ENCODE measurements at places on chromosomes 7 and 10. TPM values are rescaled to one million over a fixed set of nuclear protein-coding genes. Genes with fewer than 3 reads are reported as not detected.

DNA sequence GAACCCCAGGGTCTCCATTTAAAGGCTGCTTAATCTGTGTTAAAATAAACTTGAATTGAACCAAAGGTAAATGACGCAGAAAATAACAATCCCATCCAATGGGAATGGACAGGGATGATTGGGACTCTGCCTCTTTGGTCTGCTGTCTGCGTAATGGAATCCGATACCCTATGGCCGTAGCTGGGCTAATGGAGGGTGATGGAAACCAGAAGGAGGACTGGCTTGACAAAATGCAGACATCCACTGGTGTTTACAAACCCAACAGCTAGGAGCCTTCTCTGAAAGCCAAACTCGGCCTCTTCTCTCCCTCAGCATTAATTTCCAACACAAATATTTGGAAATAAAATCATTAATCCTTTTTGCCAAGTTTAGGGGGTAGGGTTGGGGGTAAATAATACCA lies 162.2 kb upstream of the CHST15 start:
- DNase-seq = no peak

GRCh38 chr7:123797673-123798531 lies 47.1 kb upstream of the HYAL4 start:
- no peak for DNase-seq

The AS3MT gene
- 8.3 TPM for total RNA-seq

The OR2A7 gene
- 0.22 TPM for total RNA-seq

- no peak for DNase-seq
Observed at GRCh38 chr7:155882596-155882995, 70.3 kb upstream of the SHH start.

GRCh38 chr10:133261726-133262325 lies 14.8 kb downstream of the ADAM8 start:
- peak; percentile 86 for DNase-seq

- peak; percentile 40 for DNase-seq
Observed at GRCh38 chr7:114086537-114086913, 167.7 kb upstream of the PPP1R3A start.

The IFIT1B gene
- not detected for total RNA-seq

DNA sequence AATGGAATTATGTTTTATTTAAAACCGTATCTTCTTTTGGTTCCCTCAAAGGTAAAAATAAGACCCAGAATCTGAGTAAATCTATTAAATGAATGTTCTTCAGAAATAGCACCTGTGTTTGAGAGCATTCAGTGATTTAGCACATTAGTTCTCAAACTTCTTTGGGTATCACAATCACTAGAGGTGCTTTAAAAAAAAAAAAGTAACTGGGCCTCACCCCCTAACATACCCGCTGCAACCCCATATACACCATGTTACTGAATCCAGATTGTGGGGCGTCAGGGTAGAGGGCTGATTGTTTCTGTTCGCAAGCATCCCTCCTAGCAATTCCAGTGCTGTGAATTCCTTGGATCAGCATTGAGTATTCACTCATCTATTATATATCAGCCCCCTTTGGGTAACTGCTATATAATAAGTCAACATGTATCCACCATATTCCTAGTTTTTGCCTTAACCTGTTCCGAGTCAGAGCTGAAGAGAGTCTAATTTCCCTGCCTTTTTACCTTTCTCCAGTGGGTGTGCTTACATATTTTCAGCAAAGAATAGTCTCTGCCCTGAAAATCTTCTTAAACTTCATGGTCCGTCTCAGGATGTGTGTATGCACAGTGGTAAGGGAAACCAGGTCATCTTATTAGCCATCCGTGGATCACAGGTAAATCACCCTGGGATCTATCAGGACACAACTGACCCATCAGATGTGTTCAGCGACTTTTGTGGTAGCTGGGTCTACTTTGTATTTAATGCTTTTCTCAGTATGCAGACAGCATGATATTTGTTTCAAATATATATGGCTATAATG lies 40.2 kb downstream of the CALML5 start:
- no peak for DNase-seq

- no peak for DNase-seq
Observed at GRCh38 chr10:97075961-97076525, 109.7 kb downstream of the SLIT1 start.

DNA sequence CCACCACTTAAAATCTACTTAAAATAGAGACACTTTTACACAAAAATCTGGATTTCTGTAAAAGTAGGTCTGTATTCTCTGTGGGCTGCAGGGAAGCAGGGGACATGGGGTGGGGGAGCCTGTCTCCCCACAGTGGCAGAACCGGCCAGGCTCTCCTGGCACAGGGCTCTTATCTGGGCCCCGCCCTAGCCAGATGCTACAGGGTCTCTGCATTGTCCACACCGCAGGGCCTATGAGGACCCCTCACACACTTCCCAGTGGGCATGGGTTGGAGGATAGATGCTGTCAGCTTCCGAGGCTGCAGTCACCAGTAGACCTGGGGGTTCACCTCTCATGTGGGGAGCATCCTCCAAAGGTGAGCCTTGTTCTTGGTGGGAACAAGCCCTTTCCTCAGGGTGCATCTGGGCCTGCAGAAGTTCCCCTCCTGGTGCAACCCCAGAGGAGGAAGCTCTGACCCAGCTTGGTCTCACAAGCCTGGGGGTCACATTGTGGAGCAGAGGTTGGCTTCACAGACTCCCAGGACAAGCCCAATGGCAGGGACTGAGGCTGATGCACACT lies 15.4 kb upstream of the MYL7 start:
- DNase-seq = no peak

The TFEC gene
- total RNA-seq = not detected

DNA sequence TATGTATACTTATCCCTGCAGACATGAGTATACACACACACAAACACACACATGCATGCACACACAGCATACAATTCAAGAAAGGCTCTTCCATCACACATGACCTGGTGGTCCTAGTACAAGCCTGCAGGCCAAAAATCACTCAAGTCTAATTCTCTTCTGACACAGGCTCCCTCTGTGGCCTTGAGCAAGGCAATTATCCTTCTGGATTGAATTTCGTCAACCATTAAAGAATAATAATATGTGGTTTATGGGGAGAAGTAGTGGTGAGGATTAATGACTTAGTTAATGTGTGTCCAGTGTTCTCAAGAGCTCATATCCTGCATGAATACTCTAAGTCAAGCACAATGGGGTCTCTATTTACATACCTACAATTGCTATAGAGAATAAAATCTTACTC lies 161.8 kb upstream of the KIAA1217 start:
- DNase-seq = no peak

DNA sequence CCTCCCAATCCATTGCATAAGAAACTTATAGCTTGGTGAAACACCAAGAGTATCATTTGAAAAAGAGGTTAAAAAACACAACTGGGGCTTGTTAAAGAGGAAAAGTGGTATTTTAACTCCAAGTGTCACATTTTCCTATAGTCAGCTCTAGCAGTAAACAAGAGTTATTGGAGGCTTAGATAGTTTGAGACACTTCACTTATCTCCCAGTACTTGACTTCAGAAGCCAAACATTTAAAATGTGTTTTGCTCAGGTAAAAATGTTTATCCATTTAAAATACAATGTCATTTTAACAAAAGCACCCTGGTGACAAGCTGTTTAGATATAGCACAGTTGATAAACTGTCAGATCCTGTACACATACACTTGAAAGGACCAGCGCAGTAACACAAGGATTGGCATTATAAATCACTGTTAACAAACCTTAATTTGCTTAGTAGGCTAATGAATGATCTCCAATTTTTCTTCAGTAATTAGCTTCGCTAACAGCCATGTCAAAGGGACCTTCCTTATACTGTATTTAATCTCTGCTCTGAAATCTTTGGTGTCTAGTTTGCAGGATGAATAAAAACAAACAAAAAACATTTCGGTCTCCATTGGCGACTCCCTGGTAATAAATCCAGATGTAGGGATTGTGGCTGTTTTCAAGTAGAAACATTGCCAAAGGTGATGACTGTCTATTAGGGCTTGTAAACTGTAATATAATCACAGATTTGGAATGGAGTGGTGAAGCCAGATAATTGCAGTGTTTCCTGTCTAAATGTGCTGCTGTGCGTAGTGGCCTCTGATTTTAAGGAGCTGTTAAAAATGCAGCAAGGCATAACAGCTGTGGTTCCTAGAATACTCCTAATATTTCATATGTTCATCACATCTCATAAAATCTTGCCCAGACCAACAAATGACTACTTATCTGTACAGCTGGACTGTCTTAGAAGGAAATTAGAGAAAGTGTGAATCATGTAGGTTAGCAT lies 545.1 kb downstream of the AUTS2 start:
- no peak for DNase-seq

The DNAJC12 gene
- total RNA-seq = 54.7 TPM

DNA sequence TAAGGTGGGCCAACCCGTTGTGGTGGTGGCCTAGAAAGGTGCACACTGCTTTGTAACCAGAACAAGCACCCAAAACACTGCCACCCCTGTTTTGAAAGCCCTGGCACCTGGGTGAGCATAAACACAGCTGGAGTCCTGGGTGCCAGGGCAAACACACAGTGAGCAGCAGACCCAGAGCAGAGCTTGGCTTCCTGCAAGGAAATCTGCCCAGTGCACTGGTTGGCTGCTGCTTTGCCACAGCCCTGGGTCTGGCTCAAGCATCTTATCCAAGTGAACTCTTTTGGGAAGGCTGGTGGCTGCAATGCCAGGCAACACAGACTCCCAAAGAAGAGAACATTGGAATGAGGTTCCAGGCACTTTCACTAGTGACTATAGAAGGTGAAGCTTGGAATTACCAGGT lies 145.5 kb upstream of the PDE1C start:
- no peak for DNase-seq

DNA sequence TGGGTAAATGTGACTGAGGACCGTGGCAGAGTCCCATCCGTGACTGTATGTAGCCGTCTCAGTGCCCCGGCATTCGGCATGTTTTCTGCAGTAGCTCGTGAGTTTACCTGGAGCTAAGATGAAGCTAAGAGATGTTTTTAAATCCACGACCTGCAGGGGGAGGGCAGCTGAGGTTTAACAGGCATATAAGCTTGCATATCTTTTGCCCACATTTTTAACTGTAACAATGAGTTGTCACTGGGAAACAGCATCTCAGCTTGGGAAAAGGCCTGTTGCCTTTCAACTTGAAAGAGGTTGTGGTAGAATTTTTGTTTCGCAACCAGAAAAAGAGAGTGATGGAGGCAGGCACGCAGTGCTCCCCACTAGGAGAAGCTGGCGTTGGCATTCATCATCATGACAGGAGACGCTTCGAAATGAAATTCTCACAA lies 77.7 kb downstream of the CELF2 start:
- DNase-seq = no peak

Data from glutamatergic neuron (in vitro differentiated cells).